Tibial artery (tissue), 4 donors: ENCODE measurements at places on chromosomes 12 and 14.
A peak's percentile ranks its signal among the peaks of the same experiment; 100 is the strongest.

DNA sequence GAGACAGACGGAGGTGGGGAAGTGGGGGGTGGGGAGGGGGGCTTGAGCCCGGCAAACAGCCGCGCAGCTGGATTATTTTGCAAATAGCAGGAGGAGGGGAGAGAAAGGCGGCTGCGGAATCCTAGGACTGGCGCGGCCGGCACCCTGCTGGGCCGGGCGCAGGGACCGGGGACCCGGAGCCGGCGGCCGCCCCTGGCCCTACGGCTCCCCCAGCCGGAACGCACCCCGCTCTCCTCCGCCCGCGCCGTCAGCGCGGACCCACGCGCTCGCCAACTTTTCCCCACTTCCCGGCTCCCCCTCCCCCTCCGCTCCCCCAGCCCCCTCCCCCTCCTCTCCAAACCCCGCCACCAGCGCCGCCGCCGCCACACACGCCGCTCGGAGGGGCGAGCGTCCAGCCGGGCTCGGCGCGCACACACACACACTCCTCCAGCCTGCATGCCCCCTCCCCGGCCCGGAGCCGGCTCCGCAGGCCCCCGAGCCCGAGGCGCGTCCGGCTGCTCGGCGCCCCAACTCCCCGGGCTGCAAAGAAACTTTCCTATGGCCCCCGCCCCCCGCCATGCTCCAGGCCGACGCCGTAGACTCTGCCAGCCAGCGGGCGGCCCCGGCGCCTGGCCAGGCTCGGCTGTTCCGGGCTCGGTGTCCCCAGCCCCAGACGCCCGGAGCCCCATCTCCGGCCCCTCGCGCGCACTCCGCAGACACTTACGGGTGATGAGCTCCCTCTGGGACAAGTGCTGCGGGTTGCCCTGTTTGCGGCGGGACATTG lies 1.4 kb downstream of the BCL11B start:
- peak; percentile 67 for DNase-seq
- H3K27me3 ChIP-seq = no peaks in the 10 kb centered on the region
- peaks cover 54% of the 10 kb centered on the region for H3K4me1 ChIP-seq
- H3K36me3 ChIP-seq = no peaks in the 10 kb centered on the region

GRCh38 chr14:22939684-22940083 lies 10.5 kb upstream of the PRMT5 start:
- no peak overlapping the region for H3K4me3 ChIP-seq
- no peaks in the 10 kb centered on the region for H3K4me1 ChIP-seq
- H3K27me3 ChIP-seq = no peaks in the 10 kb centered on the region
- H3K36me3 ChIP-seq = peaks cover 10% of the 10 kb centered on the region
- no peak for DNase-seq

DNA sequence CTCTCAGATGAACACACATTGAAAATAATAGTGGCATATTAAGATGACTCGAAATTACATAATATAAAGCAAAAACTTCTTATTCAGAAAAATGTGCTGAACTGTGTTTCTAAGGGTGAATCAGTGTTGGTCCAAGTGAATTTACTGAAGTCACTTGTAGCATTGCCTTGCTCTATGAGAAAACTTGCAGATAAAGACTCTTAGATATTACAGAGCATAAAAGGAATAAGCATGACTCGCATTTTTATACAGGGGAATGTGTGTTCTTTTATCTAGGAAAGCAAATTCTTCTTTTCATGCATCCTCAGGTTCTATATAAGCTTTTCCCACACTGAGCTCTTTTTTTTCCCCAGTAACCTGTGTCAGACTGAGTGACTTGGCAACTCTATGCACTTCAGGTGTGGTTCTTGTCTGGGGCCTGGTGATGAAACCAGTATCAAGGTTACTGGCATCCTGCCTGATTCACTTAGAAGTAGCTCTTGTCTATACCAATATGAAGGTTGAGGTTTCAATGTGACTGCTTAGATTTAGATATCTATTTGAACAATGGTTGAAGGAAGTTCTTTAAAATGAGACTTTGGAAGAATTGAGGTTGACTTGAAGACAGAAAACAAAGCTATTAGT lies 76.1 kb downstream of the OTOGL start:
- no peak overlapping the region for H3K27ac ChIP-seq
- no peak overlapping the region for H3K4me3 ChIP-seq
- no peak for DNase-seq
- no peaks in the 10 kb centered on the region for H3K27me3 ChIP-seq

DNA sequence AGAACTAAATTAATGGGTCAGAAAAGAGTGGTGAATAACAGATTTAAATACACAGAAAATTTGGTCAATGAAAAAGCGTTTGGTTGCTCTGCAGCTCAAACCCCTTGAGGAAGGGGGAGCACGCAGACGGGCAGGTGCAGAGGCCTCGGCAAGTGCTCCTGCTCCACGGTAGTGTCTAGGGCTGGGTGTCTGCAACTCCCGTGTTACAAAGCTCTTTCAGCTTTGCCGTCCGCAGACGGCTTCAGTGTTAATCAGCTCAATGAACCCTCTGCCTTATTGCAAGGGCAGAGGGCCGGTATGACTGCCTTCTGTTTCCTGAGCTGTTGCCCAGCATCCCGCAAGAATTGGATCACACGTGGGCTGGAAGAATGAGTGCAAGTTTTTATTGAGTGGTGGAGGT lies 125.7 kb upstream of the TRHDE start:
- no peak for DNase-seq
- no peaks in the 10 kb centered on the region for H3K4me1 ChIP-seq
- no peak overlapping the region for H3K27ac ChIP-seq
- no peaks in the 10 kb centered on the region for H3K36me3 ChIP-seq
- H3K27me3 ChIP-seq = no peaks in the 10 kb centered on the region

DNA sequence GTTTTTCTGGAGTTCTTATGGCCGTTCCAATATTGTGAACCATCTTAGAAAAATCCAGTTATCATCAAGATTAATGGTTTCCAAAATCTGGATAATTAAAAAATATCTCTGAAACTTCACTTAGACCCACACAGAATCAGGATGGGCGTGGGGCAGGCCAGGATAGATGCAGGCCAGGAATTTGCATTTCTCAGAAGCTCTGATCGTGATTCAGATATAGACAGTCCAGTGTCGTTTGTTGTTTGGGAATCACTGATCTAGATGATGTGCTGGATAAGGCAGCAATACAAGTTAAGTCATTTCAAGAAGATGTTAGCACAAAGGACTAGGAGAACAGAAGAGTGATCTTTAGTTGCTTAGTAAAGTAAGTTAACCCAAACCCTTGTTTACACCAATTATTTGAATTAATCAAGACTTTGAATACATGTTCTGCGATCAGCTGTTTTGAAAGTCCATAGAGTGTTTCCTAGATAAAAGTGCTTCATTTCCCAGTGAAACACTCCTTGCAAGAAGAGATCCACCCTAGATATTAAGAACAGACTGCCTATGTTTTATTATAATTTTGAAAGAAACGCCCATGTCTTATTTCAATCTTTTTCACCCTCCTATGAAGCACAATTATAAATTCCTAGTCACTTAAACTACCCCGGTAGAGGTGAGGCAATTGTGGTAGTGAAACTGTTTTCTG lies 90.9 kb downstream of the NEDD1 start:
- no peaks in the 10 kb centered on the region for H3K4me1 ChIP-seq
- H3K27me3 ChIP-seq = no peaks in the 10 kb centered on the region
- DNase-seq = no peak
- no peak overlapping the region for H3K27ac ChIP-seq
- H3K4me3 ChIP-seq = no peak overlapping the region

- DNase-seq = no peak
- H3K4me1 ChIP-seq = no peaks in the 10 kb centered on the region
- H3K4me3 ChIP-seq = no peak overlapping the region
- H3K27me3 ChIP-seq = no peaks in the 10 kb centered on the region
- H3K27ac ChIP-seq = no peak overlapping the region
- no peaks in the 10 kb centered on the region for H3K36me3 ChIP-seq
Measured at GRCh38 chr12:24361877-24362580, 412.6 kb upstream of the SOX5 start.

GRCh38 chr14:68466491-68466977 lies 326.3 kb downstream of the ZFP36L1 start:
- DNase-seq = peak; percentile 31
- no peaks in the 10 kb centered on the region for H3K36me3 ChIP-seq
- H3K27ac ChIP-seq = peak overlapping the region; percentile 50
- H3K4me3 ChIP-seq = no peak overlapping the region
- H3K27me3 ChIP-seq = no peaks in the 10 kb centered on the region

GRCh38 chr14:81205639-81206038 lies 15.1 kb downstream of the GTF2A1 start:
- no peaks in the 10 kb centered on the region for H3K4me1 ChIP-seq
- H3K27me3 ChIP-seq = no peaks in the 10 kb centered on the region
- peaks cover 59% of the 10 kb centered on the region for H3K36me3 ChIP-seq
- H3K4me3 ChIP-seq = no peak overlapping the region

DNA sequence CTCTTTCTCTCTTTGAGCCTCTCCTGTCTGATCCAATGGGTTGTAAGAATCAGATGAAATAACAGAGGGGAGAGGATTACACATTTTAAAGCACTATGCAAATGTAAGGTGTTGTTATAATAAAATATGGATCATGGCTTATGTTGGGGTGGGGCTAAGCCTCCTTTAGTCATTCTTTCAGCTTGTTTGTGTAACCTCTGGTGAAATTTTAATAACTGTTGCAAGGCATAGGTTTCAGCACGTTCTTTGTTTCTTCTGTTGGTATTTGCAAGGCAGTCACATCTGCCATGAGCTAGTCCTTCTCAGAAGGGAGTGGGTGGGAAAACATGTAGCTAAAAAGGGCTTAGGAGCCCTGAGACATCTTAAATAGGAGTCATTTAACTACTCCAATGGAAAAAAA lies 74.8 kb upstream of the FRMD6 start:
- no peak for DNase-seq
- no peaks in the 10 kb centered on the region for H3K36me3 ChIP-seq
- H3K4me1 ChIP-seq = peaks cover 4% of the 10 kb centered on the region
- no peak overlapping the region for H3K27ac ChIP-seq
- no peaks in the 10 kb centered on the region for H3K27me3 ChIP-seq

DNA sequence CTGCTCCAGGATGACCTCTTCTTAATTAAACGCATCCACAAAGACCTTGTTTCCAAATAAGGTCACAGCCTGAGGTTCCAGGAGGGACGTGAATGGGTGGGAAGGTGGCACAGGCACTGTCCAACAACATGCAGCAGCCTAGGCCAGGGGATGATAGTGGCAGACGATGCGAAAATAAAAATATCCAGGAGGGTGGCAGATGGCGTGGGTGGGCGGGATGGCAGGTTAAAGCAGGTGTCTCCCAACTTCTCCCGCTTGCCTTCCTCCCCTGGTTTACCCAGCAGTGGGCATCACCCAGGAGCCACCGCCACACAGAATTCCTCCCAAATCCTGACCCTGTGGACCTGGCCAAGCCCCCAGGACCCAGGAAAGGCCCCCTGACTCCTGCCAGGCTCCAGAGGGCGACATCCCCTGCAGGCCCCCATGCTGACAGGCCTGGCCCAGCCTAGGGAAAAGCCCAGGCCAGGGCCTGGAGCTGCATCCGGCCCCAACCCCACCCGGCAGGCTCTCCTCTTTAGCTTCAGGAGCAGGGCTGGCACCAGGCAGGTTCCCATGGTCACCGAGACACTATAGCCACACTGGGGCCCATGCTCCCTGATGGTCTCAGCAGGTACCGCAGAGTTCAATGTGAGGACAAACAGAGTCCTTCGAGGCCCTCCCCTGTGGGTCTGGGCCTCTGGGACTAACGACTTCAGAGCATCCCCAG lies 9.7 kb downstream of the NCOR2 start:
- DNase-seq = no peak
- H3K4me3 ChIP-seq = no peak overlapping the region
- H3K27me3 ChIP-seq = no peaks in the 10 kb centered on the region
- peaks cover 66% of the 10 kb centered on the region for H3K4me1 ChIP-seq

GRCh38 chr12:57614178-57614947 lies 3.1 kb downstream of the ARHGEF25 start:
- no peaks in the 10 kb centered on the region for H3K4me1 ChIP-seq
- H3K27ac ChIP-seq = peak overlapping the region; percentile 99
- peaks cover 36% of the 10 kb centered on the region for H3K36me3 ChIP-seq
- H3K4me3 ChIP-seq = no peak overlapping the region
- no peaks in the 10 kb centered on the region for H3K27me3 ChIP-seq
- DNase-seq = peak; percentile 72

- no peaks in the 10 kb centered on the region for H3K27me3 ChIP-seq
- no peaks in the 10 kb centered on the region for H3K4me1 ChIP-seq
- DNase-seq = peak; percentile 60
Measured at GRCh38 chr12:1488908-1489381, 105.4 kb downstream of the FBXL14 start.

- H3K27me3 ChIP-seq = no peaks in the 10 kb centered on the region
- H3K27ac ChIP-seq = peak overlapping the region; percentile 79
- H3K4me3 ChIP-seq = peak overlapping the region; percentile 13
- H3K4me1 ChIP-seq = peaks cover 20% of the 10 kb centered on the region
- DNase-seq = peak; percentile 96
Measured at GRCh38 chr12:98418357-98419075, 96.9 kb upstream of the TMPO start.

DNA sequence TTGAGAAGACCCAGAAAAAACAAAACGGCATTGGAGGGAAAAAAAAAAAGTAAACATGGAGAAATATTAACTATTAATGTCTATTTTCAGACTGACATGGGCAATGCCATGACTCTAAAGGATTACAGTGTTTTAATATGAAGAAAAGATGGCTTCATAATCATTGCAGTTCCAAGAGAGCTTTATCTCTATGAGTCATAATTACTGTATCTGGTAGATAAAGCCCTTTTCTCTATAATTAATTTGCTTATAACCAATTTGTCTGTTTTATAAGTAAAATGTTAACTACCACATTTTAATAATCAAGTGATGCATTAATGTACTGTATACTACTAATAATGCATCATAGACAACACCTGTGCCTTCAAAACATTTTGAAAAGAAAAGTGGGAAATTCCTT lies 59.7 kb downstream of the CLIP1 start:
- peaks cover 16% of the 10 kb centered on the region for H3K4me1 ChIP-seq
- H3K36me3 ChIP-seq = peaks cover 31% of the 10 kb centered on the region
- no peak overlapping the region for H3K4me3 ChIP-seq
- H3K27ac ChIP-seq = no peak overlapping the region
- no peak for DNase-seq

GRCh38 chr12:46160101-46160980 lies 108.5 kb downstream of the SLC38A1 start:
- H3K4me1 ChIP-seq = no peaks in the 10 kb centered on the region
- no peaks in the 10 kb centered on the region for H3K27me3 ChIP-seq
- peak overlapping the region; percentile 68 for H3K27ac ChIP-seq
- no peak overlapping the region for H3K4me3 ChIP-seq
